ENCODE measurements at places on chromosomes 13 and 19.

GRCh38 chr13:112968910-112969691 is at the start of gene MCF2L:
MCF2L (plus strand) TSS chr13:112969214; CDS start chr13:112969380, 166 bp downstream.
- peak; percentile 65 for DNase-seq

GRCh38 chr19:14405380-14405757 is 13.8 kb downstream of the DDX39A start:
- DNase-seq, result no peak

GRCh38 chr13:35994131-35994966 is 136.8 kb downstream of the DCLK1 start:
- DNase-seq, result no peak

GRCh38 chr13:34459856-34460255 is 482.2 kb upstream of the NBEA start:
- DNase-seq, result no peak

DNA sequence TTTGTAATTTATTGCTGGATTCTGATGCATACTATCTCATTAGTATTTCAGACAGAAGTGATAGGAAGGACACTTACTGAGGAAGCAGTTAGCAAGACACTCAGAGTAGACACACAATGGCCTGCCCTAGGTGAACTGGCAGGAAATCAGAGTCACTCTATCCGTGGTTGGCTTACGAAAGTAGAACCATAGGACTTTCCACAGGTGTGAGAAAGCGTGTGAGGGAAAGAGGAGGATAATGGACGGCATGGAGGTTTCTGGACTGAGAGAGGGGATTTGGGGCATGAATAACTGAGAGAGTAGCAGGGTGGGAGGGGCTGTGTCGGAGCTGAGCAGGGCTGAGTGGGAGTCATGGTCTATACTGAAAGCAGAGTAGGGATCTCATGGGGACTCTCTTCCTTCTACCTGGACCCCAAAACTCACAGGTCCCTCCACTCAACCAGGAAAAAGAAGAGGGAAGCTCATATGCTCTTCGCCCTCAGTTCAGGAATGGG is 18.7 kb upstream of the EID2 start:
- DNase-seq, result no peak

GRCh38 chr13:48778610-48779009 is 124.9 kb downstream of the CYSLTR2 start:
- DNase-seq, result no peak

DNA sequence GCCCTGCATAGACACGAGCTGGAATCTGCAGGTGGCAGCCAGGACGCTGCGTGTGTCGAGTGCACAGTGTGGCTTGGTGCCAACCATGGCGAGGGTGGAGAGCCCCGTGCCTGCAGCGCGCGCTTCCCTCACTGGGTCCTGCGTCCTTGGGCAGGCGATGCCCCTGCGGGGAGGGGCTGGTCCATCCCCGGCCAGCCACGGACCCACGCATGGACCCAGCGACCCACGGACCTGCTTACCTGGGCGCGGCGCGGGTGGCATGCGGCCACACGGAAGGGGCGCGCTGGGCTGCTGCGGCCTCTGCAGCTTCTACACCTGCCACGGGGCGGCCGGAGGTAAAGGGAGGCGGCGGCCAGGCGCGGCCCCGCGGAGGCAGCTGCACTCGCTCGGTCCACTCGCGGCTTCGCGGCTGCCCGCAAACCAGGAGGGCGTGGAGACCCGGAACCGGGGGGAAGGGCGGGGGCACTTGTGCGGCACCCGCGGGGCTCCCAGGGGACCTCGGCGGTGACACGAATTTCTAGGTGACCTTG is 569 bp upstream of the MCF2L start:
- peak; percentile 46 for DNase-seq

- DNase-seq, result no peak
These were observed 241.3 kb upstream of the IRS2 start for GRCh38 chr13:110027470-110028240.

- DNase-seq, result no peak
These were observed 11.9 kb upstream of the ATF5 start for GRCh38 chr19:49916839-49917733.

DNA sequence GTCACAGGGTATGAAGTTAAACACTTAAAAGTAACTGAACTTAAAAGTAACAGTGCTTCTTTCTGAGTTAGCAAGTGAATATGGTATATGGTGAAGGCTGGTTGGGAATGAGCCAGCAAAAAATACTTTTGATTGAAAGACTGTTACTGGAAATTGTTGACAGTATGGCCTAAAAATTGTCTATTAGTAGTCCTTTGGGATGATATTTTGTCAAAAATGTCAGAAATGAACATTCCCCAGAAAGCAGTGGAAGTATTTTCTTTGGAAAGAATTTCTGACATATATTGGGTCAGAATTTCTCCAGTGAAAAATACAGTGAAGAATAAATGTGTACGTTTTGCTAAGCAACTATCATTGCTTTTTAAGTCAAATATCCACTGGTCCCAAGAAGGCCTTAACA is 860.5 kb downstream of the PCDH9 start:
- no peak for DNase-seq

- no peak for DNase-seq
These were observed 172.2 kb downstream of the OLFM4 start for GRCh38 chr13:53200498-53201453.

DNA sequence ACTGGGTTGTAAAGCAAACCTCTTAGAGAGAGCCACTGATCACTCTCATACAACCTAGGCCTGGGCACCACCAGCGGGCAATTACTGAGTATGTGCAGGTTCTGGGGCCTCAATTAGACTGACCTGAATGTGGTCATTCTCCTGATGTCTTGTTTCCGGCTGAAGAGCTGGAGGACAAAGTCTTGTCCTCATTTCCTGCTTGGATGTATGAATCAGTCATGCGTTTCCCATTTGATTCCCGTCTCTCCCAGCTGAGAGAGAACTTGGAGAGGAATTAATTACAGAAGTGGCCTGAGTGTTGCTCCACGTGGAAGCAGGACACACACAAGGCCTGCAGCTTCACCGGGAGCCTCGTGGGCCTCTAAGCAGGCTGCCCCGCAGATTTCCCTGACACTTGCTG is 799.3 kb upstream of the ARGLU1 start:
- no peak for DNase-seq

DNA sequence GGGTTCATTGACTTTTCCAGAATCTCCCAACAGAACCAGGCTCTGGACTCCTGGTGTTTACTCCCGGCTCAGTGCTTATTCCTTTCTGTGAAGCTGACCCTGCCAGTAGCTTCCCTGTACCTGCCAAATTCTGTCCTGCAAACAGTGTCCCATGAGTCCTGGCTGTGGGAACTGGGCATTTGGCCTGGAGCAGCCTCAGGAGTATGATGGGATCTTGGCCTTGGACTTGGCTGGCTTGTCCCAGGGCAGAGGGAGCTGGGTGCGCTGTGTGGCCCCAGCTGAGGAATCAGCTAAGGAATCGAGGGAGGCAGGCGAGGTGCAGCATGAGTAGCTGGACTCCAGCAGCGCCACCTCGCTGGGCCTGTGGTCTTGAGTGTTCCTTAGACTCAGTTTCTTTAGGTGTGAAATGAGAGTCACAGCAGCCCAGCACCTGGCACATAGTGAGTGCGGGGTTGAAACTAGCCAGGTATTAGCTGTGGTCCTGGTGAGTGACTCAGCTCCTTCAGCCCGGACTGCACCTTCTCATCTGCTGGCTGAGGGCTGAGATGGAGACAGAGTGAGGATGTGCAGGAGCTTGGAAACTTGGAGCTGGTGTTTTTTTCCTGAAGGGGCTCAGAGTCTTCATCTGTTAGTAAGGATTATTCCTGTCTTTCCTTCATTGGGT is 10.4 kb downstream of the CLASRP start:
- no peak for DNase-seq

DNA sequence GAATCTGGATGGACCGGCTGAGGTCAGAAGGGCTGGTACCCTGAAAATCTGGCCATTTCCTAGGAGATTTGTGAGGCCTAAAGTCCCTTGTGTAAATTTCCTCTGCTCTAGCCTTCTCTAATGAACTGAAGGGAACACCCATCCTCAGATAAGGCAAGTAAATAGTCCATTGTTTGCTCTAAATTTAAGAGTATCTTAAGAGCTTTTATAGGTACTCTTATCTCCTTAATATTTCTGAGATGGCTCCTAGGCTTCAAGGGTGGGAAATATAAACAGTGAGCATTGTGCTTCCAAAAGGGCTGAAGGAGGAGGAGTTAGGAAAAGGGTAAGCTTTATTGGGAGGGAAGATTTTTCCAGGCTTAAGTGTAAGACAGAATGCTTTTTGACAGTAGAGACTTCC is 148.7 kb upstream of the EDNRB start:
- DNase-seq, result no peak

DNA sequence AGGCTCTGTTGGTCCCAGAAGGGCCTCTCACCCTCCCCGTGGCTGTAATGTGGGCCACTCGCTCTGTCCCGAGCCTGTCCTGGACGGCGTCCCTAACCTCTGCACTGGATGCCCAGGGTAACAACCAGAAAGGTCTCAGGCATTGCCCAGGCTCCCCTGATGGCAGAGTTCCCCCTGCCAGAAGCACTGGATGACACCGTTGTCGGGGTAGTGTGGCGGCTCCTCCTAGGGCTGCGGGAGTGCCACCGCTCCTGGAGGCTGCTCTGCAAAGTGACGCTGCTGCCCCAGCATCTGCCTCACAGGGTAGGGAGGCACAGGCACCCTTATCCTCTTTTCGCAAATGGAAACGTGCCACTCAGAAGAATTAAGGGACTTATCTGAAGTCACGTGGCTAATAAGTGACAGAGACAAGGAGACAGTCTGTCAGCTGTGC is 32.0 kb downstream of the MPHOSPH8 start:
- no peak for DNase-seq

GRCh38 chr13:19158526-19159174 is 23.0 kb downstream of the TUBA3C start:
- no peak for DNase-seq
